ENCODE measurements at places on chromosomes 1 and 21. TPM values are rescaled to one million over a fixed set of nuclear protein-coding genes. Genes with fewer than 3 reads are reported as not detected.

Gene UBIAD1
- total RNA-seq: 41.7 TPM

Gene AMPD1
- not detected for total RNA-seq

Gene ARMH1
- total RNA-seq: 87.0 TPM

Gene KAZN
- total RNA-seq: 0.66 TPM

- DNase-seq: peak; percentile 59
These were observed 53.9 kb upstream of the TIAM1 start for GRCh38 chr21:31397939-31398338.

GRCh38 chr1:234148816-234149215, 224.4 kb upstream of the COA6 start:
- DNase-seq: no peak

- DNase-seq: no peak
These were observed 106.8 kb downstream of the TENT5C start for GRCh38 chr1:117712621-117713020.

- DNase-seq: no peak
These were observed 14.8 kb upstream of the SOD1 start for GRCh38 chr21:31644643-31645042.

- no peak for DNase-seq
These were observed 225.1 kb upstream of the TMEM51 start for GRCh38 chr1:14928412-14928811.

DNA sequence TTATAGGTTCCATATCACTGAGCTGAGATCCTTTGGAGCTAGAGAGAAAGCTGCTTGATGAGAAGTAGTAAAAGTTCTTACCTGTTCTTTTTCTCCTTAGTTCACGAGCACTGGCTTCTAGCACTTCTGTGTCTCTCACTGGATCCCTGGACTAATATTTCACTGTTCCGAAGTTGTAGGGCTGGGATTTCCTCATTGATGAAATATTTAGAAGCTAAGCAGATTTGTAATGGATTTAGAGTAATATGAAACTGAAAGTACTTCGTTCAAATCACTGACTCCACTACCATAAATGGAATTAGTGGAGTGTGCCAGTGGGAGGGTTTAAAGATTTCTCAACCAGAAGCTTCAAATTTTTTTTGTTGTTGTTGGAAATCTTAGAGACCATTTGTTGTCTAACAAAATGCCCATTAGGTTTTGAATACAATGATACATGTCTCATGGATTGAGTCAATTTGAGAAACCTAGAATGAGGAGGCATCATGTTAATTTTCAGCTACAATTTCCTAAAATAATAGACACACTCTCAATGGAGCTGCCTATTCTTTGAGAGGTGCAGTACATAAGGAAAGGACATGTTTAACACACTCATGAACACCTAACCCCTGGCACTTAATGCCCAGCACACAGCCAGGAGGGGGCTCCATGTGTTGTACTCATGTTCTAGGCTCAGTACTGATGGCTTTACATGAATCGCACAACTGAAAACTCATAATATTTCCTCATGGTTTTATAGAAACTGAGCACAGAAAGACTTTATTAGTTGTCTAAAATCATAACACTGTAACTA, at the start of gene GBP1:
Gene GBP1 (minus strand): TSS at position 130 of the 790 bp plus-strand sequence. CDS start 1,974 bp downstream, outside the sequence.
- DNase-seq: peak; percentile 56

- no peak for DNase-seq
These were observed 10.9 kb downstream of the MORC3 start for GRCh38 chr21:36330904-36331303.

DNA sequence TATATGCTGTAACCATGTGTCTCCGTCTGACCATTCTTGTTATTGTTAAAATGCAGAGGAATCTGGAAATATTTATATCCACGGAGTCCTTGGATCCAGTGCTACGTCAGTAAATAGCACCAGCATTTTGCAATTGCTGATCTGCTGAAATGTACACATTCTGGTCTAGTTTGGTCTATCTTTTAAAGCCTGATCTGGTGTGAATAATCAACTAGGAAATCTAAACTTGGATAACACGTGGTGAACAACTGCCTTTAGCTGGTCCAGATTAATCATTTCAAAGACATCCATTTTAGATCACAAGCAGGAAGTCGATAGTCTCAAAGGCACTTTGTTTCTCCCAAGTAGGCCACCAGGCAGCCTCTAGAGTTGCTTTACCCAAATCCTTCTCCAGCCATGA, 32.6 kb downstream of the PDPN start:
- no peak for DNase-seq

- DNase-seq: no peak
These were observed 80.9 kb downstream of the TTC3 start for GRCh38 chr21:37153935-37154350.

DNA sequence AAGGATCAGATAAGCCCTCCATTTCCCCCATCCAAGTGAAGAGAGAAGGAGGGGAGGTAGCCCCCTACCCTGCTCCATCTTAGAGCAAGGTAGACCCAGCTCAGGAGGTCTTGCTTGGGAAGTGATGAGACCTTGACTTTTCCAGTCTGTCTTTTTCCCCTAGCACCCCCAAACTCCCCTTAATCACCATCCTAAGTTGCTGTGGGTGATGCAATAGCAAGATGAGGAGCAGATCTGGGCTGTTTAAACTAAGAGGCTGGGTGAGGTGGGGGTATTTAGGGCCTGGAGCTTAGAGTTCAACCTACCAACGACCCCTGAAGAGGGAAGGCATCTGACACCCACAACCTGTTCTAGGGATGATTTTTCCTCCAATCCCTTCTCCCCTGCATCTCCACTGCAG, 1.7 kb downstream of the ATP1A2 start:
- DNase-seq: no peak

DNA sequence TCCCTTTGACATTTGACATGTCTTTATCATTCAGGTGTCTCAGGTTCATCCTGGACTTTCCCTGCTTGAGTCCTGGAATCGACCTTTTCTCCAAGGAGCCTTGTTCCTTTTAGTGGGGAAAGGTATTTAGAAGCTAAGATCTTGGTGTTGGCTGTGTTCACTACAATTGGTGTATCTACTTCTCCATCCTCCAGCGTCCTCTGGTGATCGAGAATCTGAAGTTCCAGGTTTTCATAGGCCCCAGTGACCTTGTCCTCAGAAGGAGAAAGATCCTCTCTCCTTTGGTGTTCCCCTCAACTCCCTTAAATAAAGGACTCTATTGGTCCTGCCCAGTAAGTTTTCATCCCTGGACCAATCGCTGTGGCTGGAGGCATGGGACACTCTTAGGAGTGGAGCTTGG, 22.1 kb downstream of the MROH7 start:
- DNase-seq: no peak

GRCh38 chr1:177246710-177247580, 76.2 kb downstream of the BRINP2 start:
- no peak for DNase-seq

- no peak for DNase-seq
These were observed 16.7 kb downstream of the AMPD2 start for GRCh38 chr1:109636201-109636952.

GRCh38 chr1:43885279-43885801, 48.3 kb upstream of the ARTN start:
- no peak for DNase-seq

- DNase-seq: no peak
These were observed 65.1 kb downstream of the CLSTN1 start for GRCh38 chr1:9758559-9759121.

DNA sequence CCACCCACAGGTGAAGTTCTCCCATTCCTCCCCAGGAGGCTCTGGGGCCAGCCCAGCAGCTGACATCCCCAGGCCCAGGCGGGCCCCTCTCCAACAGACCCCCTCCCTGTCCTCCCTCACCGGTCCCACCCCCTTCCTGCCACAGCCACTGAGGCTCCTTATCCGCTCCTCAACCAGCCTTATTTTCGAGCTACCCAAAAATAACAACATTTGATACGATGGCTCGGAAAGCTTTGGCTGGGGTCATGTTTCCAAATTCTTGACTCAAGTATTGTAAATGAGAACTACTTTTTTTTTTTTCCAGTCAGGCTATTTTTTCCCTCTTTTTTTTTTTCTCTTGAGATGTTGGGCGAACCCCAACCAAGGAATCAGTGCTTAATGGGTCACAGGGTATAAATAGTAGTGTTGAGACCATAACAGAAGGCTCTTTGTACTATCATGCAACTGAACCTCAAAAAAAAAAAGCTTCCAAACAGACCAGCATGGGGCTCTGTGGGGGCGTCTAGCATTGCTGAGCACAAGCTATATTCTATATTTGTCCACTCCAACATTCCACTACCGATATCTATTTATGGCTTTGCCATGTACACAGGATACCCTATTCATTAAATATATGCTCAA, 27.2 kb downstream of the IRF2BP2 start:
- DNase-seq: no peak

DNA sequence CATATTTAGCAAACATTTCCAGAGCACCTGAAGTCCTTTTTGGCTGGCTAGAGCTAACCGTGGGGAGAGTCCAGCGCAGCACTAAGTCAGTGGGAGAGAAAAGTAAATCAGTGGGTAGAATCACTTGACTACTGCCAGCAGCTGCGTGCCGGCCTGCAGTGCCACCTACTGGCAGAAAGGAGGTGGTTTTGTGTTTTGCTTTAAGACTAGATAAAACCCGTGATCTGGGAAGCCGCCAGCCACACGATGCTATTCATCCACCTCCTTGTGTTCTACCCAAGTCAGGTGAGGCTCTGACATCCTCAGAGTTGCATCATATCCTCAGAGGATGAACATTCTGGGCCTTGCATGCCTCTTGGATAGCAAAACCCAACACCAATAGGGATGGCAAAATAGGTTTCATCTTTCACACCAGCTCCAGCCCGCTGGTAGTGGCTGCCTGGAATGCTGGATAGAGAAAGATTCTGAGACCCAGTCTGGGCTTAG, 14.1 kb upstream of the HEYL start:
- DNase-seq: peak; percentile 63

DNA sequence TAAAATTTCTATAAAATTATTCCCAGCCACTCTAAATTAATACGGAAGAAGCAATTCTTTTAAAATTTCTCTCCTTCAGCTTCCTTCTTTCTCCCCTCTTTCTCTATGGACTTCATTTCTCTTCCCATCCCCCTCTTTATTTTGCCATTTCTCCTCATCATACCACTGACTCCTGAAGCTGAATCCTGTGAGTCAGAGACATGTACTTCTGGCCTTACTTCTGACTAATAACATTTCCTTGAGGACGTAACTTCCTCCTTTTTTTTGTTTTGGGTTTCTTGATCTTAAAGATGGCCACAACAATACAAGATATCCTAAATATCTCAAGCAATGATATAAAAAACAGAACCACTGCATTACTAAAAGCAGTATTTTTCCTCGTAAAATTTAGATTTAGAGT, 63.6 kb upstream of the DENND1B start:
- DNase-seq: no peak
